ENCODE measurements at places on chromosomes 11 and 22. TPM values are rescaled to one million over a fixed set of nuclear protein-coding genes. Genes with fewer than 3 reads are reported as not detected.

- H3K27me3 ChIP-seq = peaks cover 26% of the 10 kb centered on the region
- no peaks in the 10 kb centered on the region for H3K4me1 ChIP-seq
- no peak overlapping the region for H3K27ac ChIP-seq
- no peak for DNase-seq
- H3K4me3 ChIP-seq = no peak overlapping the region
- no peaks in the 10 kb centered on the region for H3K36me3 ChIP-seq
Observed at GRCh38 chr22:48485149-48486133, 1342.2 kb downstream of the BRD1 start.

CBLIF gene
- not detected for total RNA-seq

DNA sequence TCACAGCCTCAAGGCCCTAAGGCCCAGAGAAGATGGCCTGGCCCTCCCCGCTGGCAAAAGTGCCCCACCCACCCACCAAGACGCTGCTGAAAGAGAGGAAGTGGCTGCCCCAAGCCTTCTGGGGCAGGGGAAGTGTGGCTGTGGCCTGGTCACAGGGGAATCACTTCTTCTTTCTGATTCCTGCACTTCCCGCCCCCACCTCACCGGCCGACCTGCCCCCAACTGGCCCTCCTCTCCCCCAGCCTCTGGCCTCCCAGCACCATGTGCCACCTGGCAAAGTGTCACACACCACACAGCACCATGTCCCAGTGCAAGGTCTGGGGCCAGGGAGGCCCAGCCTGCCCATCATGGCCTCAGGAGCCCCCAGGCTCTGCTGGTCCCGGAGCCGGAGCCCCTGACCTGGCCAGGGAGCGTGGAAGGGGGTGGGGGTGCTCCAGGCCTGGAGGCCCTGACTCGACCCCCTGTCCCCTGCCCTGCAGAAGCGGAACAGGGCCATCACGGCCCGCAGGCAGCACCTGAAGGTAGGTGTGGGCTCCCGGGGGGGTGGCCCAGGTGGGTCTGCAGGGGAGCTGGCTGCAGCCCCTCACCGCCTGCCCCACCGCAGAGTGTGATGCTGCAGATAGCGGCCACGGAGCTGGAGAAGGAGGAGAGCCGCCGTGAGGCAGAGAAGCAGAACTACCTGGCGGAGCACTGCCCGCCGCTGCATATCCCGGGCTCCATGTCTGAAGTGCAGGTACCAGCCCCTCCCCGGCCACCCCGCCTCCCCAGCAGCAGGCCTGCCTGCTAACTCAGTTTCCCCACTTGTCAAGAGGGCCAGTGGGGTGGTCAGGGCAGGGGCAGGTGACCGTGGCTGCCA lies 1.4 kb downstream of the TNNI2 start:
- DNase-seq = no peak
- H3K27ac ChIP-seq = no peak overlapping the region
- no peaks in the 10 kb centered on the region for H3K36me3 ChIP-seq
- no peaks in the 10 kb centered on the region for H3K27me3 ChIP-seq
- no peak overlapping the region for H3K4me3 ChIP-seq

RIMBP3B gene
- total RNA-seq = 0.35 TPM
